ENCODE measurements at places on chromosomes 3 and 15.

DNA sequence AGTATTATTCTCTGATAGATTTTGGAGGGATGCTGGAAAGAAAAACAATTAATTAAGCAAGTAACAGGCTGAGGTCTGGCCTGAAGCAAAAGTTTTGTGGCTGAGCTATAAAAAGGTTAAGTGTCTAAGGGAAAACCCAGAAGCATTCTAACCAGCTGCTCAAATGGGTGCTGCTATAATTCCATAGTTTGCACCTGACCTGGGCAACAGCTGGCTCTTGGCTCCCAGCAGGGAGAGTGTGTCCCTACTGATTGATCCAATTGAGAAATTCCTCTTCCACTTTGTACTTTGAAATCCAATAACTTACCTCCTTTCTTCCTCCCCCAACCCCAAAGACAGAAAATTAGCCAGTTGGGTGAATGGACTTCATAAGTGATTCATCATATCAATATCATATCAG, 27.7 kb upstream of the SMAD3 start:
- no peak for DNase-seq

- DNase-seq, result no peak
Observed at GRCh38 chr3:119524931-119525662, 26.8 kb downstream of the TIMMDC1 start.

DNA sequence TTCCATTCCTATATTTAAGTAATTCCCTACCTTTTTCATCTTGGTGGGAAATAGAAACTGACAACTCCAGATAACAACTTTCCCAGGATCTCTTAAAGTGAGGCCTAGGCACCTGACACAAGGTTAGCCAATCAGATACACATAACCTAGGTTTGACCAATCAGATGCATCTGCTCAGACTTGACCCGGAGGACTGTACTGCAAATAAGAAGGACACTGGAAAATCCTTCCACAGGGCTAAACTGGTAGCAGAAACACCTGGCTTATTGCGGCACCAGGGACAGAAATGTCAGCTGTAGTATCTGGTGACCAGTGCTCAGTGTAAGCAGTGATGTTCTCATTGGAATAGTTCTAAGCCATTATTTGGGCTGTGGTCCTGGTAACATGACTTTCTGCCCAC, 204.5 kb upstream of the SLCO3A1 start:
- no peak for DNase-seq

DNA sequence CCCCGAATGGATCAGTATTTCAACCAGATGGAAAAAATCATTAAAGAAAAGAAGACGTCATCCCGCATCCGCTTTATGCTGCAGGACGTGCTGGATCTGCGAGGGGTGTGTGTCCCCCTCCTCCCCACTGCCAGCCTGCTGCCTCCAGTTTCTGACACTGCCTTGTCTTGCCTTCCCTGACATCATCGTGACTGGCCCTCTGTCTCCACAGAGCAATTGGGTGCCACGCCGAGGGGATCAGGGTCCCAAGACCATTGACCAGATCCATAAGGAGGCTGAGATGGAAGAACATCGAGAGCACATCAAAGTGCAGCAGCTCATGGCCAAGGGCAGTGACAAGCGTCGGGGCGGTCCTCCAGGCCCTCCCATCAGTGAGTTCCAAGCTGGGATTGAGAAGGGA, 10.9 kb downstream of the EIF4G1 start:
- DNase-seq, result no peak

GRCh38 chr3:31305340-31305739, 227.4 kb upstream of the STT3B start:
- no peak for DNase-seq

- DNase-seq, result no peak
Observed at GRCh38 chr15:33913459-33913858, 54.8 kb upstream of the CHRM5 start.

GRCh38 chr15:64286473-64286872, 69.5 kb downstream of the CSNK1G1 start:
- no peak for DNase-seq

DNA sequence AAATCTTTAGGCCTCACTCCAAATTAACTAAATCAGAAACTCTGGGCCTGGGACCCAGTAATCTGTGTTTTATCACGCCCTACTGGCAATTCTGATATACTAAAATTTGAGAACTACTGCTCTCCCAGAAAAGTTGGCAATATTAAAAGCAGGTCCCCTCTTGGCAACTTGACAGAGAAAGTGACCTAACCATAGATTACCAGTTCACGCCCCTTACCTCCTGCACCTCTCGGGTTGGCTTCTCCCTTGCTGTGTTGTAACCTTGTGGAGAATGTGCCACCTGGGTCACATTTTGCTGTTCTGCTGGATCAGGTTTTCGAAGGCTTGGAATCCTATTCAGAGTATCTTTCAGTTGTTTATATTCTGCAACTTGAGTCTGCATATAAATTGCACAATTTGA, 59.1 kb downstream of the GOLIM4 start:
- DNase-seq, result no peak

- no peak for DNase-seq
Observed at GRCh38 chr15:93107646-93108045, 18.6 kb upstream of the RGMA start.

DNA sequence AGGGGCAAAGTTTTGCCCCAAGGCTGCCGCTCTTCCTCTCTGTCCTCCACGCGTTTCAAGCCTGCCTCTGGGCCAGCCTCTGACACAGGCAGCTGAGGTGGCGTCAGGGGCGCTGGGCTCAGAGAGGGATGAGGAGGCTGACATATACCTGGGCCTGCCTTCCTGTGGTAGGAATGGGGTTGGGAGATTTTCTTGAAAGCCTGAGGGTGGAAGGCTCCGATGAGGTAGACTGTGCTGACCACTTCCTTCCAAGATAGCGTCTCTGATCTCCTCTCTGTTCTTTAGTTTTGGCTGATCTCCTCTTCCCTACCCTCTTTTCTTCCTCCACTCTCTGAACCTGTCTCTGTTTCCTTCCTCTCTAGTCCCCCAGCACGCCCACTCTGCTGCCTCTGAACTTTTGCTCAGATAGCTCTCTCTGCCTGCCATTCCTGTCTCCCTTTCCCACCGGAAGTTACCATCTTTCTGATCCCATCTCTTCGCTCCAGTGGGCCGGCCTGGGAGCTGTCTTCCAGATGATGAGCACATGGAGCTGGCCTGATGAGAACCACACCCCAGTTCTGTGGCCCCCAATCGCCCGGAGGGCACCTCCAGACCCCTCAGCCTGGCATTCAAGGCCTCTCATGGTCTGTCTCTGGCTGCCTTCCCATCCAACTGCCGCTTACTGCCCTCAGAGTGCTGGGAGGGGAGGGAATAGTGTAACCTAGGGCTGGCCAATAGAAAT, 32.5 kb upstream of the LCTL start:
- no peak for DNase-seq

DNA sequence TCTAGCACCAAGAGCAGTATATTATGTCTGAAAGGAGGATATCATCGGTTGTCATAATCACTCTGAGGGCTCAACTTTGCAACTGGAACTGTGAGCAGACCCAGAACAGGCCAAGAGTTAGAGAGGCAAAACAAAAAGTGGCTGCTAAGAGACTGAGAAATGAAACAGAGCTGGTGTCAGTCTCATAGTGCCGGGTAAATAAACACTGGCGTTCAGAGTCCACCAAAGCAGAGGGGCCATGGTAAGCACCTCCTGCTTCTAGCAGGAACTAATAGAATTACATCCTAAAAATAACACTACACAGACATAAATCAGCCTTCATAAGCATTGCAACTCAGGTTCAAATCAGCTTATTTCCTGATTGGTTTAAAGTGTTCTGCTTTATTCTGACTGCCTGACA, 10.3 kb upstream of the IL12A start:
- DNase-seq, result no peak

DNA sequence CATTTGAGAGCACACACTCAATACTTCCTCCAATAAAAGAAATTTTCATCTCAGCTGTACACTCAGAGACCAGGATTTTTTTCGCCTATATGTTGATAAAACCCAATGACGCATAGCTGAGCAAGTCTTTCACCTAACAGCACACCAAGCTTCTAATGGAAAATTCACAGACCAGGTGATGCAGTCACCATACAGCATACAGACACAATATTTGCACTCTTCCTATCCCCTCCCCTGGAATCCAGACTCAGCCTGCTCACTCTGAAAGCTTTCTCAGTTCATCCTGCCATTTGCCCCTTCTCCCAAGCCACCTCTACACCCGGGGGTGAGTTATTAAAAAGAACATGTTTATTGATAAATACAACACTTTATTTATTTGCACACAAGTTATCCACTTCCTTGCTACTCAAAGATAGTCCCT, 1.7 kb downstream of the TBC1D5 start:
- DNase-seq, result no peak

GRCh38 chr3:150921209-150921608, 16.0 kb upstream of the MINDY4B start:
- DNase-seq, result no peak

DNA sequence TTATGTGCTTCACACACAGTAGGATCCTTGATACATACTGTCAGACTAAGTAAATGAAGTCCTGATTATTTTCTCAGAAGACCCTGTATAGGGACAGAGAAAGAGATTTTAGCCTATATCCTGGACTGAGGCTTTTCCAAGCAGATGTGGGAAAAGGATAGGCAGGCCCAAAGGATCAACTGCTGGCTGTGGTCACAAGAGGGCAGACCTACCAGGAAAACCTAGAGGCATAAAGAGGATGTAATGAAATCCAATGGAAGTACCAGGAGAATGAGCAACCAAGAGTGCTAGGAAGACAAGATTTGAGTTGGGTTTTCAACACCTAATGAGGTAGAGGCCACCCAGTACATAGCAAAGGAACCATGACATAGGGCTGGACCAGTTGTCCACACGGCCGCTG, 23.1 kb downstream of the DCLK3 start:
- no peak for DNase-seq

- no peak for DNase-seq
Observed at GRCh38 chr3:473033-473800, 276.7 kb downstream of the CHL1 start.

GRCh38 chr3:126342991-126343648, 14.1 kb downstream of the KLF15 start:
- no peak for DNase-seq

GRCh38 chr15:90306560-90306959, 41.1 kb downstream of the NGRN start:
- no peak for DNase-seq

DNA sequence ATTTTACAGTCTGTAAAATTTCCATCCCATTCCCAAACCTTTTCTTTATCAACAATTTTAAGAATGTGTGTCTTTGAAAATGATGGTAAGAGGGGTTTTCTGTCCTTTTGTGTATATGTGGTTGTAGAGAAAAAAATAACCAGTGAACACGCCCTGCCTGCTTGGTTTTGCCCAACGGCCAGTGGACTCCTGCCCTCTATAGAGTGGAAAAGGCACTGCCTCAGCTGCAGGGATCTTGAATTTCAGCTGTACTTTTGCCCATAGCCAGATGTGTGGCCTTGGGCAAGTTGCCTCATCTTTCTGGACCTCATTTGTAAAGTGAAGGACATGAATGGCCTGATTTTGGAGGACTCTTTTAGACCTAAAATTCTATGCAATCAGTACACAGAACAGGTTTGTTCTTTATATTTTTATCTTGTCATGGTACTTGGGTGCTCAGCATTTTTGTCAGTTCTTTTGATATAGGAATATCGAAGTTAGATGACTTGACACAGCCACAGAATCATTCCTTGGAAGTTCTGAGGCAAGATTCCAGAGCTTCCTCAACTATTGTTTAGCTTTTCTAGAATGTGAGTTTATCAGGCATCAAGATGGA, 81.0 kb downstream of the CLDN11 start:
- no peak for DNase-seq

- no peak for DNase-seq
Observed at GRCh38 chr3:71345429-71346040, 238.0 kb downstream of the FOXP1 start.

DNA sequence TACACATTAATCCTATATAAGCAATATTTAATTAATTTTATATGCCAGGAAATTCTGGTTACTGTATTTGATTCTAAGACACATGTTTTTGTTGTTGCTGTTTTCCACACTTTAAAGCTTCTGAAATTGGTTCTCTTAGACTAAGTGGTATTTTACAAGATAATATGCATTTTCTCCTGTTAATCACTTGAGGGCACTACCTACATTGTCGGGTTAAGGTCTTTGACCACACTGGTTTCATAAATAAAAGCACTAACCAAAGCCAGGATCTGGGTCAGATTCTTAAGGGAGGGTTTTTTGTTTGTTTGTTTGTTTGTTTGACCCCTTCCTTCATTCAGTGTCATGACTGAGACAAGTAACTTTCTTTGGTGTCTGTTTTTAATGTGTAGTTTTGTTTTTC, 590.2 kb downstream of the RBMS3 start:
- DNase-seq, result no peak

DNA sequence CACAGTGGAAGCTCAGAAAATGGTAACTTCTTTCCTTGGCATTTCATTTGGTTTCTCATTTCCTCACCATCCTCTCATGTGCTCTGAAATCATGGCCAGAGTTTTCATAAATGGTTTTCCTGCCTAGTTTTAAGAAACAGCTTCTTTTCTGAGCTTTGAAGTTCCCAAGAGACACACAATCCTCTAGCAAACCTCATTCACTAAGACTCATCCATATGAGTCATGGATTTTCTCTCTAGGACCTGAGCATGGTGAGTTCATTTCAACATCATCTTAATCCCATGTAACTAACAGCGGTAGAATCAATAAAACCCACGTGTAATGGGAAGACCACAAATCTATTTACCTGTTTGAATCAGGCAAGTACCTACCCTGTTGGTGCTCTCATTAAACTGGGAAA, 274.5 kb upstream of the LRTM1 start:
- DNase-seq, result no peak

- no peak for DNase-seq
Observed at GRCh38 chr3:84692261-84692660, 266.5 kb upstream of the CADM2 start.

DNA sequence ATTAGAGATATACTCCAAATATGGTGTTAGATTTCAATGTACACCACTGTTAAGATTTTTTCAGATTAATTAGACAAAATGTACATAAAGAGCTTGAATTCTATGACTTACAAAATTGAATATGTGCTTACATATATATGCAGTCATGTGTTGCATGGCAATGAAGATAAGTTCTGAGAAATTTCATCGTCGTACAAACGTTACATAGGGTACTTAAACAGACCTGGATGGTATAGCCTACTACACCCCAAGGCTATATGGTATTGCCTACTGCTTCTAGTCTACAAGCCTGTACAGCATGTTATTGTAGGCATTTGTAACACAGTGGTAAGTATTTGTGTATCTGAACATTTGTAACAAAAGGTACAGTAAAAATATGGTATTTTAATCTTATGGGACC, 9.3 kb downstream of the IL16 start:
- DNase-seq, result no peak

GRCh38 chr3:49171119-49171774, at the start of gene KLHDC8B:
KLHDC8B (plus strand) TSS chr3:49171598; CDS start chr3:49172770, 1,172 bp downstream.
- DNase-seq, result peak; percentile 67

DNA sequence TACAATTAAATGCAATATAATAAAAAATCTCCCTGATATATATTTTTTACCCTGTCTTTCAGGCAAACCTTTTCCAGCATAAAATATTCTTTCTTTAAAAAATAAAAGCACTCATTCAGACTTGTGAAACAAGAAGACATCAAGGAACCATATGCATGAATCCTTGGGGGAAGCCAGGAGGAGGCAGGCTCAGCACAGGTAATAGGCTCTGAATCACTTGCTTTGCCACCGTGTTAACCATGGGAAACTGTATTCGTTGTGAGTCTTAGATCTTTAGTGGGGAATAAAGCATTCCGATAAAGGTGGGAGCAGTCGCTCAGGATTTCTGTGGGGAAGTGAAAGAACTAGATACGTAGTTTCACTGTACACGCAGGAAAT, 42.4 kb downstream of the FBN1 start:
- DNase-seq, result no peak
